ENCODE measurements at places on chromosomes 5 and 9.
A peak's percentile ranks its signal among the peaks of the same experiment; 100 is the strongest.

GRCh38 chr5:124477062-124477461, 269.4 kb downstream of the ZNF608 start:
- no peak for DNase-seq

GRCh38 chr9:84935528-84936117, 266.1 kb downstream of the NTRK2 start:
- no peak for DNase-seq

DNA sequence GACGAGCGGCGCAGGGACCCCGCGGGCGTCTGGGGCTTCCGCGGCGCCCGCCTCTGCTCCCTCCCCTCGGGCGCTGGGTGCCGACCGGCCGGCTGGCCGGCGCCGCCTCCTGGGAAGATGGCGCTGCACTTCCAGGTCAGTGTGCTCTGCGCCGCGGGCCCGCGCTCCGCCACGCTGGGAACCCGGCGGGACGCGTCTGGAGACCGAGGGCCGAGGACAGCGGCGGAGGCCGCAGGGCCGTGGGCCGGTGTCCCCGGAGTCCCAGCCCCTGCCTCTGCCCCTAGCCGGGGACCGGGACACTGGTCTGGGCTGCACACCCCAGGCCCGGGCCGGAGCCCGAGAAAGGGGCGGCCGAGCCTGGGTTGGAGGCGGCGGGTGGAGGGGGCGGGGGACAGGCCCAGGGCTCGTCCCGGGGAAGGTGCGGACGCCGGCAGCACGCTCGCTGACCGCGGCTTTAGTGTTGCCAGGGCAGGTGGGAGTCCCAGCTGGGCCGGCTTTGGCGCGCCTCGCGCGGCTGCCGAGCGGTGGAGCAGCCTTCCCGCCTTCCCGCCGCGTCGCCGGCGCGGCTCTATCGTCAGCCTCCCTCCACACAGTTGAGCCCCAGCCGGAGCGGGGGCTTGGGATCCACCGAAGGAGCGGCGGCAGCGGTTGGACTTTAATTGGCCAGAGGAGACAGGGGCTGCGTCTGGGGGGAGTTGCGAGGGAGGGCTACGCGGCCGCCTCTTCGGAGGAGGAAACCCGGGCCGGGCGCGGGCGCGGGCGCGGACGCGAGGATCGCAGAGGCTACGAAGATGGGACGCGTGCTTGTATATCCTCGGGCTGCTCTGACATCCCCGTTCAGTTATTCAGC, at the start of gene RANBP17:
Gene RANBP17, plus strand, starts transcription at position 102 of the 850 bp plus-strand sequence.
- no peak for DNase-seq

DNA sequence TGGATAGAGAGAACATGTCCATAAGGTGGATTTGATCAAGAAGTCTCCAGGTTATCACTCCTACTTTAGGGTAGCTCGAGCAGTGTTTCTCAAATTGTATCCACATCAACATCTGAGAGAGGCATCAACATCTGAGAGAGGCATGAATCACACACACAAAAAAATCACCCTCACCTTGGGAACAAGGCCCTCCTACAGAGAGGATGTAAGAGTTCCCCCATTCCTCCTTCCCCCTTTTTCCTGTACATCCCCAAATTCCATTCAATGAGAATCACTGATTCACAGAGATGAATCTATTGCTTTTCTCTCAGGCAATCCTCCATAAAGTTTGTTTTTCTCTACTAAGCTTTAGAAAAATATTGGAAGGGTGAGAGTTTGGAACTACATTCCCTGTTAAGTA, 233.4 kb upstream of the CDH6 start:
- DNase-seq: no peak

GRCh38 chr5:23235246-23235645, 272.2 kb upstream of the PRDM9 start:
- no peak for DNase-seq

DNA sequence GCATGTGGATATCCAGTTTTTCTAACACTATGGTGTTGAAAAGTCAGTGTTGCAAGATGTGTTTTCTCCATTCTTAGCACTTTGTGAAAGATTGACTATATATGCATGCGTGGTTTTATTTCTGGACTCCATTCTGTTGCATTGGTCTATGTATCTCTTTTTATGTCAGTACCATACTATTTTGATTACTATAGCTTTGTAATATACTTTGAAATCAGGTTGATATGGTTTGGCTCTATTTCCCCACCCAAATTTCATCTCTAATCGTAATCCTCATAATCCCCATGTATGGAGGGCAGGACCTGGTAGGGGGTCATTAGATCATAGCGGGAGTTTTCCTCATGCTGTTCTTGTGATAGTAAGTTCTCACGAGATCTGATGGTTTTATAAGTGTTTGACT, 6.5 kb downstream of the RIC1 start:
- DNase-seq: no peak

- DNase-seq: no peak
These were observed 41.2 kb downstream of the GPR21 start for GRCh38 chr9:123074628-123075027.

DNA sequence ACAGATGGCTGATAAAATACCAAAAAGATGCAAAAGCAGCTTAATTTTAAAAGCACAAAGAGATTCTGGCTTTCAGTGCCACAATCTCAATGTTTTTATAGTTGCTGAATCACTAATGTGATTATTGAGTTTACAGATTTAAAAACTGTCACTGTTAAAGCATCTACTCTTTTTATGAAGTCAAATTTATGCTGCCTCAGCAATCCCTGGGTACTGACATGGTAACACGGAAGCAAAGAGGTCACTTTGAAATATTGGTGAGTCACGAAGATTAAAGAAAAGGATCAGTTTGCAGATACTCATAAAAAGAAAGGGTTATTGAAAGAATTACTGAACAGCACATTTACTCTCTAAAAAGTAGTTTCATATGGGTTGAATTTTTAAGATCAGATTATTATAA, 39.7 kb upstream of the HMGCS1 start:
- no peak for DNase-seq

GRCh38 chr5:31404325-31404724, 127.6 kb downstream of the DROSHA start:
- DNase-seq: no peak

DNA sequence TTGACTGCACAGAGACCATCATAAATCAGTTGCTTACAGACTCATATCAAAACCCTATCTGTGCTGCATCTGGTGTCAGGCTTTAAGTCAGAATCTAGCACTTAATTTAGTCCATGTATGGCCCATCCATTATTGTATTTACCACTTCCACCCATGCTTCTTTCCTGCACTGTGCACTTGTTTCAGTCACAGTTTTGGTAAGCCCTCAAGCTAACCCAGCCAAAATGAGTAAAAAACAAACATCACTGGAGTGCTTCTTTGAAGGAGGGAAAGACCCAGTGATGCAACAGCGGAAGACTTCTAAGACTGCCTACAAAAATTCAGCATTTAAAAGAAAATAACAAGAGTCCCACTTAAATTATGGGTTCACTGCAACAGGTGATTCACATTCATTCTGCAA, 69.0 kb downstream of the FGF10 start:
- no peak for DNase-seq

- DNase-seq: peak; percentile 43
These were observed 5.0 kb upstream of the RHOBTB3 start for GRCh38 chr5:95725937-95726810.

- no peak for DNase-seq
These were observed 218.7 kb downstream of the NFIB start for GRCh38 chr9:14095277-14095676.

DNA sequence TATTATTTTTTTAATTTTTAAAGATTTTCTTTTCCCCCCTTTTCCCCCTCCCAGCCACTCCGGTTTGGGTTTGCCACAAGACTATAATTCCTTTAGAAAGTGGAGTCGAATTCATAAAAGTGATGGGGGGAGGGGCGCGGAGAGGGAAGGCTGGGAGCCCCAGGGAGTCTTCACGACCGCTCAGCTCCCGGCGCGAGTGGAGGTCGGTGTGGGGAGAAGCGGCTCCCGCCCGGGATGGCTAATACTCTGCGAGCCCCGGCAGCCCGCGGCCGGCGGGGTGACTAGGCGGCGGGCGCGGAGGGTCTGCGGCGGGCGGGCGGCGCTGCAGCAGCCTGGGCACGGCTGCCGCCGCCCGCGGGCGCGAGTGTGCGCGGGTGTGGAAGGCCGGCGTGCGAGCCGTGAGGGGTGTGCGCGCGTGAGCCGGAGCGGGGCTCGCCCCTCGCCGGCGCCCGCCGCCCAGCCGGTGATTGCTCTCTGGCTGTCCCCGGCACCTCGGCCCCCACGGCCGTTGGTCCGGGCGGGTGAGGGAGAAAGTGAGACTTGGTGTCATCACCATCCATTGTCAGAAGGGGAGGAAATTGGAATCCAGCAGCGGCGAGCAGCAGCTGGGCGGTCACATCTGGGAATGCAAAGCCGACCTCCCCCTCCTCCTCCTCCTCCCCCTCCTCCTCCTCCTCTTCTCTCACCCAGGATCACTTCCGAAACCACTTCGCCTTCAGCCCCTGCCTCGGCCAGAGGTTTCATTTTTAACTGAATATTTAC, at the start of gene PARP8:
Gene PARP8, plus strand, starts transcription at position 377 of the 762 bp plus-strand sequence. CDS start 459 bp downstream, outside the sequence.
- no peak for DNase-seq

DNA sequence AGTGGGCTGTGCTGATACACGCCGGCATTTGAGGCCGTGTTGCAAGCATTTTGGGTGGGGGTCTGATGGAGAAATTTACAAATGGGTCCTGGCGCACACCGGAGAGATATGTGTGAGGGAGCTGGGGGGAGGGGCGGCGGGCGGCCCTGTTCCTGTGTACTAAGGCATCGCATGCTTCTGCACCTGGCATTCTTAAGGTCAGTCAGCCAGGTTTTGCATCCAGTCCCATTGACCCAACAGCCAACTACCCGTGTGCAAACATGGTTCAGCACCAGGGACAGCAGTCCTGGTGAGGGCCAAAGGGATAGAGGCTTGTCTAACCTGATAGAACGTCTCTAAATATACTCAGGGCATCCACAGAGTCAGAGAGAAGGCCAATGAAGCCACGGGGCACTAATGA, 839 bp downstream of the GABRG2 start:
- DNase-seq: no peak

DNA sequence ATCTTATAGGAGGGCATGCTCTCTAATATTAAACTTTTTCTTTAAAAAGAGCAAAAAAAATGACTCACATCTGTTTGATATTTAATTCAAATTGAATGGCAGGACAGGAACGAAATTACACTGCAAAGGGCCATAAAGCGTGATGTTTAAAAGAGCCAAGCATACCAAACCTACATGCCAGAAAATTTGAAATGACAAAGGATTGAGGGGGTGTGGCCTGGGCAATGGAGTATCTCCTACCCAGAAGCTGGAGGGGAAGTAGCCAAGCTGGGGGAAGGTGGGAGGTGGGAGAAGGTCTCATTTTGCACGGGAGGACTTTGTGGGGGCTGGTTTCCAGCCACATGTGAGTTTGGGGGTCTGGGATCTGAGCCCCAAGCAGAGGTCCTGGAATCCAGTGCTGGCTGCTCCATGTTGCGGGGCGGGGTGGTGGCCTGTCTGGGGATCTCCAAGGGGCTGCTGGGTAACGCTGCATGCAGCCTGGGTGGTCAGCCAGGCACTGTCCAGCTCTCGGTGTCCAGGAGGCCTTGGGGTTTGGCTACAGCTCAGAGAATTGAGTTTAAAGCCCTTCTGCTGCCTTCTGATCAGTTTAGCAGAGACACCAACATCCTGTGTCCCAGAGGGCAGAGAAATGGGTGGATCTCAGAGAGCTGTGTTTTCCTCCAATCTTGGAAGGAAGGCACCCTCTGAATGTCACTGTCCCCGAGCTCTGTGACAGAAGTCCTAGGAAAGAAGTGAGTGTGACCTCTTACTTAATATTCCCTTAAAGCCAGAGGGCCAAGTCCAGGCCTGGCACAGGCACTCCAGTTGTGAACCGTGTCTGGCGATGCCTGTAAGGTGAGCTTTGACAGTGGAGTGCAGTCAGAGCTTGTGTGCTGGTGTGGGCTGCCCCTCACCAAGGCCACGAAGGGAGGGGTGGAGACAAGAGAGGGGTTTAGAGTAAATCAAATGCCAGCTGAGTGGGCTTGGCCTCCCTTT, 7.6 kb downstream of the DCANP1 start:
- no peak for DNase-seq

- DNase-seq: no peak
These were observed 361.8 kb downstream of the ELAVL2 start for GRCh38 chr9:23464275-23464674.

DNA sequence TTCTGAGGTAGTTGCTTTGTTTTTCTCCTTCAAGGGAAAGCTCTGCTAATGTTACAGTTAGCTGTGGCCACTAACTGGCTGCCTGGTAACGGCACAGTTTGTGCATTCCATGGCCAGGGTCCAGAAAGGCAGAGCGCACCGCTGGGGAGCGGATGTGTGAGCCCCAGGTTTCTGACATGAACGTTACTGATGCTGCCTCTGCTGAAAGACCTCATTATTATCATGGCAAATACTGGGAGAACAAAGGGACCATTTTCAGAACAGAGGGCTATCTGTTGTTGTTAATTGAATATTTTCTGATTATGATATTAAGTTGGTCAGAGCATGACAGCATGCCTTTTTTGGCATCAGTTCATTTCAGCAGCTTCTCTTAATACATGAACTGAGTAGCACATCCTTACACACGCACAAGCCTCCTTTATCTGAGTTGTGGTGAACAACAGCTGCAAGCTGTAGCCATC, 134.1 kb downstream of the NUDT12 start:
- DNase-seq: no peak

GRCh38 chr9:136521537-136521936, 24.3 kb downstream of the NOTCH1 start:
- DNase-seq: no peak

- no peak for DNase-seq
These were observed 207.8 kb downstream of the KDM4C start for GRCh38 chr9:6965566-6965965.

- DNase-seq: no peak
These were observed 103.5 kb downstream of the GCNT1 start for GRCh38 chr9:76562511-76562911.

DNA sequence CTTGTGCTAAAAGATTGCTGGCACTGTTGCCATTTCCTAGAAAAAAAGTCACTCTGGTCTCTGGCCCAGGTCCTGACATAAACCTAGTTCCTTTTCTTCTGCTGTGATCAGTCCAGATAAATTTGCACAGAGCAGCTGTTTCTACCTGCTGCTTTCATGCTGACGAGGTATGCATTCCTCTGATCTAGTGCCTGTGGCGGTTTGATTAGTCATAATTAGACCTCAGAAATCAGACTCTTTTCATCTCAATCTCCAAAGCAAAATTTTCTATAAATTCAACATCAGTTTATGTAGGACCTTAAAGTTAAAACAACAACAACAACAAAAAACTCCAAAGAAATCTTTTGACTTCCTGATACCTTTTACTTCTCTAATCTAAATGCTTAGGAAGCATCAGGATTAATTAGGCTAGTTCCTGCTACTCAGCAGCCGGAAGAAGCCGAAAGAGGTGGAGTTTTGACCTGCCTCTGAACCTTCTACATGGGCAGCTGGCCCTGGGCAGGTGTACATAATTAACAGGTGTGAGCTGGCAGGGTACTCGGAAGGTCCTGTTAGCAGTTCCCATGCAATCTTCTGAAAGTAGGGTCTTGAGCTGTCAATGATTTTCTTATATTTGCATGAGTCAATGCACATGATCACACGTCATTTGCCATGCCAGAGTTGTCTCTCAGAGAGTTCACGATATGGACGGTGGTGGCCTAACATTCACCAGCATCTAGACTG, 83.3 kb upstream of the CCDC112 start:
- DNase-seq: no peak

Measured in non-pigmented ciliary epithelial cell (primary cell).